ENCODE measurements at places on chromosomes 11 and 22.

DNA sequence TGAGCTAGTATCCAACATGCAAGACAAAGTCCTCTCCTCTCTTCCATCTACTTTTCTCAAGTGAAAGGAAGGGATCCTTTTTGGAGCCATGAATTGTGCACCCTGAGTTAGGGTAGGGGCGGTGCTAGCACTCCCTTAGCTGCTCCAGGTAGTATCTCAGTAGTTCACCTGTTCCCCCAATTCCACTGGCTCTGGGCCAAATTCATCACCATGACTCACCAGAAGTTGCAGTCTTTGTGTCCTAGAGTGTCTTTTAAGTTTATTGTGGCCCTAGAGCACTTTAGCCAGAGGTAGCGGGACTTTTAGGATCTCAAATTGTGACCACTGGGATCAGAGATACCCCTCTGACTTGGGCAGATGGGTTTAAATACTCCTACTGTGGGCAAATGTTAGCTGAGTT is 398.6 kb upstream of the ANO5 start:
- DNase-seq: no peak

- DNase-seq: no peak
These were observed 15.4 kb upstream of the TMPRSS13 start for GRCh38 chr11:117944554-117944953.

DNA sequence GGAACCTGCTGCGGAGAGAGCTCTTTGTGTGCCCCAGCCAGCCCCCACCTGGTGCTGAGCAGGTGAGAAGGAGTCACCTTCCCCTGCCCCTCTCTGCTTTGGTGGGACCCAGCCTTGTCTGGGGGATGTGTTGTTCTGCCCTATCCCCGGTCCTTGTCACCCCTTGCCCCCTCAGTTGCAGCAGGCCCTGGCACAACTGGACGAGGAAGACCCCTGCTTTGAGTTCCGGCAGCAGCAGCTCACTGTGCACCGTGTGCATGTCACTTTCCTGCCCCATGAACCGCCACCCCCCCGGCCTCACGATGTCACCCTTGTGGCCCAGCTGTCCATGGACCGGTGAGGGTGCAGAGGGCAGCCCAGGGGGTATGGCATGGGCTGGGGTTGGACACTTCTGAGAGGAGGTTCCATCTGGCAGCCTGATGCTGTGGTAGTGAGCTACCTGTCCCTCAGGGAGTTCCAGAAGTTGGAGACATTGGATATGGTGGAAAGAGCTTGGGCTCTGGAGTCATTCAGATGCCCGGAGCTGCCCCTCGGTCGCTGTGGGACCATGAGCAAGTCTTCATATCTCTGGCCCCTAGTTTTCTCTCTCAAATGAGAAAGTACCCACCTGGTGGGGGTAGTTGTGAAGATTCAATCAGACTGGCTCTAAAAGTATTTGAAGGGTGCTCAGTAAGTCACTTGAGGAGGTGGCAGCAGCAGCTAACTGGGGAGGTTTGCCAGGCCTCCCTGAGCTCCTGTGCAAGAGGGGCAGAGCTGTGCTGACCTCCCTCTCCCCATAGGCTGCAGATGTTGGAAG is 4.3 kb downstream of the LARGE2 start:
- DNase-seq: no peak

GRCh38 chr22:19535001-19535400 is 10.8 kb upstream of the CLDN5 start:
- DNase-seq: no peak

DNA sequence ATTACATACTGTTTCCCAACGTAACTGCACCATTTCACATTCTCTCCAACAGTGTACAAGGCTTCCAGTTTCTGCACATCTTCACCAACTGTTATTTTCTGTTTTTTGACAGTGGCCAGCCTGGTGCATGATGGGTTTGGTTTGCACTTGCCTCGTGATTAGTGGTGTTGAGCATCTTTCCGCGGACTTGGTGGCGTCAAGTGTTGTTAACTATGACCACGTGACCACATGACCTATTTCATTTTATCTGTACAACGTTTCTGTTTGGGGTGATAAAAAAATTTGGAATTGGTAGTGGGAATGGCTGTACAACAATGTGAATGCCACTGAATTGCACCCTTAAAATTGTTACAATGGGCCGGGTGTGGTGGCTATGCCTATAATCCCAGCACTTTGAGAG is 2.5 kb upstream of the YPEL1 start:
- no peak for DNase-seq

GRCh38 chr22:41822317-41823057 is 10.4 kb upstream of the SREBF2 start:
- peak; percentile 50 for DNase-seq

GRCh38 chr11:60756307-60757032 is at the start of gene MS4A15:
TSS of gene MS4A15 (plus strand) at chr11:60756867. CDS start at chr11:60763734, 6,867 bp downstream.
- DNase-seq: no peak

GRCh38 chr11:132123449-132123848 is 753.0 kb downstream of the NTM start:
- no peak for DNase-seq

GRCh38 chr22:22243033-22243680 is 1.4 kb upstream of the VPREB1 start:
- DNase-seq: no peak

DNA sequence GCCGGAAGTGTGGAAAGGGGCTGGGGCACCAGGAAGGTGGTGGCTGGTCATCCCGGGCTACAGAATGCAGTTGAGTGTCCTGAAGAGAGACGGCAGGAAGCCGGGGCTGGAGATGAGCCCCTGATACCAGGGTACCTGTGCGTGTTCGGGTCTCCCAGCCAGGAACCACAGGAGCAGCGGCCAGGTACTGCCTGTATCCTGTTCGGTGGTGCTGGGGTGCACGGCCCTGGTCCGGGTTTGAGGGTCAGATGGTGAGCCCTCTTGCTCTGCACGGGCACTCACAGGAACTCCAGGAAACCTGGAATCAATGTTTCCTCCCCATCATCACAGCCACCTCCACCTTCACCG is 253.1 kb upstream of the B3GAT1 start:
- DNase-seq: no peak

DNA sequence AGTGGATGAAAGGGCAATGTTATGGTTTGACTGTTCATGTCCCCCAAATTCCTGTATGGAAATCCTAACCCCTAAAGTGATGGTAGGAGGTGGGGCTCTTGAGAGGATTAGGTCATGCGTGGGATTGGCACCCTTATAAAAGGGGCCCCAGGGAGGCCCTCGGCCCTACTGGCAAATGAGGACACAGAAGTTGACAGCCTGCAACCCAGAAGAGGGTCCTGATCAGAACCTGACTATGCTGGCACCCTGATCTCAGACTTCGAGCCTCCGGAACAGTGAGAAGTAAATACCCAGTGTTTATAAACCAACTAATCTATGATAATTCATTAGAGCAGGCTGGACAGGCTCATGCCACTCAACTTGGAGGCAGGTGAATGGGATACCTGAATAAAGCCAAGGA is 8.7 kb downstream of the IFITM10 start:
- no peak for DNase-seq

DNA sequence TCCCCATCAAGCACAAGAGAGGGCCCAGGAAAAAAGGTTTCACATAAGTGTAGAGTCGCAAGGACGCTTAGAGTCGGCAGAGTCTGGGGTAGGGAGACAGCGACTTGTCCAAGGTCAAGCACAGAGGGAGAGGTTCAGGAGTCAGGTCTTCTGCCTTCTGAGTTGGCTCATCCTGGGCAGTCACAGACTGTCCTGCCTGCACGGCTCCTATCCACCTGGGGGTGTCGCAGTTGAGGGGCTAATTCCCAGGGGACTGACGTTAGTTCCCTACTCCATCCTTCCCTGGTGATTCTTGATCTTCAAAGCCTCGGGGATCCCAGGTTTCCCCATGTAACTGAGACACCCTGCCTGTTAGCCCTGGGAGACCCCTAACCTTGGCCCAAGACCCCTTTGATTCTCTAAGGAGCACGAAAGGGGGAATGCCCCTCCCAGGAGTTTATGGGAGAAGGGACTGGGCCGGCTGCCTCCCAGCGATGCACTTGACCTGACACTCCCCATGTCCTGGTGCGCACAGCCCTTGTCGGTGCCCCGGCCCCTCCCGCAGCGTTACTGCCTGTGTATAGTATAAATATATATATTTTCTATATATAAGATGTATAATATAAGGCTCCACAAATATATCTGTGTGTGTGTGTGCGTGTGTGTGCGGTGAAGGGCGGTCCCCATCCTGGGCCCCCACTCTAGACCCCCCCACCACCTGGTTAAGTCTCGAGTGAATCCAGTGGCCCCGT is 14.7 kb upstream of the TAB1 start:
- no peak for DNase-seq

GRCh38 chr11:75270896-75271418 is 30.4 kb downstream of the TPBGL start:
- DNase-seq: no peak

- no peak for DNase-seq
These were observed 6.7 kb downstream of the CARD18 start for GRCh38 chr11:105132716-105133511.

GRCh38 chr22:39253435-39254070 is 8.8 kb upstream of the PDGFB start:
- no peak for DNase-seq

- DNase-seq: no peak
These were observed 64.9 kb downstream of the NAV2 start for GRCh38 chr11:19777377-19778102.

- no peak for DNase-seq
These were observed 2381.0 kb downstream of the LRRC4C start for GRCh38 chr11:39078465-39078864.

GRCh38 chr22:49012712-49013395 is 814.8 kb downstream of the BRD1 start:
- DNase-seq: no peak

- no peak for DNase-seq
These were observed 2.4 kb downstream of the CCS start for GRCh38 chr11:66595245-66595904.

DNA sequence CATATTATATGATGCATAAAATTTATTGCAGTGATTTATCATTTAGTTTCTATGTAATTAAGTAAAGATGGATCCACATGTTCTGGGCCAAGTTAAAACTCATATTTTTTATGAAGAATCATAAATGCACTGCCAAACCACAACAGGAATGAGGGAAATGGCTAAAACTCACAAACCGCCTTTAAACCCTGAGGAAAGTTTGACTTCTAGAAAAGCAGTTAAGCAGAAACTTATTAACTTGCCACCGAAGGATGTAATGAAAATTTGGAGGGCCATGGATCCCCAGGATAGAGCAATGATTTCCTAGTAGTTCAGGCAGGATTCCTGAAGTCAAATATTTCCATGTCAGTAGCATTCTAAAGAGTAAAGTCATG is 218.3 kb upstream of the CTSC start:
- DNase-seq: no peak

DNA sequence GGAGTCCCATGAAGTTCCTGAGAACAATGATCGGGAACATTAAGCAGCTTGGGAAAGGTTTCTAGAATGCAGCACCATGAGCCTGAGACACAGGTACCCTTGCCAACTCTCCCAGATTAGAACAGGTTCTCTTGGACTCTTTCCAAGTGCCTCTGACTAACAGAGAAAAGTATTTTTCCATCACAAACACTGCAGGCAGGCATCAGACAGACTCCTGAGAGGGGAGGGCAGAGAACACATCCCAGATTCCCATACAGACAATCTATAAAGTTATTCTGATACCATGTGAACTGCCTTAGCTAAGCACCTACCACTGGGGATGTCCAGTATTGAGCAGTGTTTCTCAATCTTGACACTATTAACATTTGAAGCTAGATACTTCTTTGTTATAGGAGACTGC is 27.3 kb downstream of the SERGEF start:
- DNase-seq: no peak

DNA sequence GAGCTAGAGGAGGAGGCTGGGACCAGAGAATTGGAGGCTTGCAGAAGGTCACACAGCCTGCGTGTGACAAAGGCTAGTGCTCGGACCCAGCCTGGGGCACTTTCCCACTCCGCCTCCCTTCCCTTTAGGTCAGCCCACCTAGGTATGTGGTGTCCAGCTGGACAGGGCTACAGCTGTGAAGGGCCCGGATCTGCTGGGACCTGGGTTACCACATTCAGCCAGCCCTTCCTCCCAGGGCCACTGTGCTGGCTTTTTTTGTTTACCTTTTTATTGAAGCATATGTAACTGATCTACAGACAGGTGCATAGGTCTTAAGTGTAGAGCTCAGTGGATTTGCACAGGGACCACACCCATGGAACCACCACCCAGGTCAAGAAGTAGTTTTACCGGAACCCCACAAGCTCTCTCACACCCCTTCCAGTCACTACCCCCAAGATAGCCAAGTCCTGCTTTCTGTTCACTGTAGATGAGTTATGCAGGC is 8.7 kb downstream of the CAPN5 start:
- no peak for DNase-seq

DNA sequence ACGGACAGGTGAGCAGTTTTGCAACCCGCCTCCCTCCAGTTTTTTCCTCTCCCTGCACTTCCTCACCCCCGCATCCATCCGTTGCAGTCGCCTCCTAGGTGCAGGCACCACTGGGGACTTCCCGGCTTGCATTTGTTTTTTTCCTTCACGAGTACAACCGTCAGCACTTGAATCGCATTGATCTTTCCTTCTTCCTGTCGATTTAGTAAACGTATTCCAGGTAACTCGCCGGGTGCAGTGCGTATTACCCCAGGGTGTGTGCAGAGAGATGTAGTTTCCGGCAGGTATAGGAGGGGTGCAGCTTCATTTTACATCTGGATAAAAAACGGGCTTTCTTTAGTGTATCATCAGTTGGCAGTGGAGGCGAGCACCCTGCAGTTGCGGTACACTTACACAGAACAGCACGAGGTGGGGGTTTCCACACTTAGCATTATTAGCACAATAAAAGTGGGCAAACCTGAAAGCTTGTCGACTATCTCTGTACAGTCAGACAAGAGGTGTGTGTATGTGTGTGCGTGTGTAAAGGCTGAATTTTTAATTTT is at the start of gene SORL1-AS1:
TSS of gene SORL1-AS1 (minus strand) at position 359 of the 542 bp plus-strand sequence.
- peak; percentile 73 for DNase-seq

GRCh38 chr11:26953770-26954392 is 40.0 kb upstream of the FIBIN start:
- no peak for DNase-seq

DNA sequence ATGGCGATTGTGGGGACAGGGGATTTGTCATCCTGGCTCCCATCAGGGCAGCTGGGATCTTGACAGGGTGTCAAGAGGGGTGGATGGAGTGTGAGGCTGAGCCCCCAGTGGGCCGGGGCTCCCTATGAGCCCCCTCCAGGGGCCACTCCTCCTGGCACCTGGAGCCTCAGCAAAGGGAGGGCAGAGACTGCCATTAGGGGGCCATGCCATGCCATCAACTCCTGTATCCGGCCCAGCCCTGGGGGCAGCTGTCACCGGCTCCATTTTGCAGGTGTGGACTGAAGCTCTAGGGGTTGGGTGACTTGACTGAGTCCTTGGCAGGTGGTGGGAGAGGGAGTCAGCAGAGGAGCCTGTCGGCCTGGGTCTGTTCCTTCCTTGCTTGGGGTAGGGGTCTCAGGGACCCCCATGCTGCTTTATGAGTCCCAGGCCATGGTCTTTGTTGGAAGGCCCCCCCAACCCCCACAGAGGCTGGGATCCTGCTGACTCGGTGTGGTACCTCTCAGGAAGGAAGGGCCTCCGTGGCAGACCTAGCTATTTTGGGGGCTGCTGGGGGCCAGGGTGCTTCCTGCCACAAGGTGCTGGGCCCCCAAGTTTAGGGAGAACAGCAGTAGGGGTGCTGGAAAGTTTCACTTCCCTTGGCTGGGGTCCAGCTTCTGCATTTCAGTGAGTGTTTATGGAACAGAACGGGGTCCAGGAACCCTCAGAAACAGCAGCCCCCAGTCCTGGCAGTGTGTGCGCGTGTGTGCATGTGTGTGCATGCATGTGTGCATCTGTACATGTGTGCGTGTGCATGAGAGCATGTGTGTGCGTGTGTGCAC is 1.5 kb downstream of the ACY3 start:
- no peak for DNase-seq

Data from CD8-positive, alpha-beta memory T cell (primary cell).